ENCODE measurements at places on chromosomes 1 and 21.
A peak's percentile ranks its signal among the peaks of the same experiment; 100 is the strongest.

GRCh38 chr1:165631342-165632151, 513 bp downstream of the MGST3 start:
- peak; percentile 73 for DNase-seq

GRCh38 chr21:44728716-44729115, 17.3 kb upstream of the TSPEAR start:
- no peak for DNase-seq

GRCh38 chr1:46596846-46597245, 7.2 kb downstream of the MKNK1 start:
- DNase-seq = no peak

DNA sequence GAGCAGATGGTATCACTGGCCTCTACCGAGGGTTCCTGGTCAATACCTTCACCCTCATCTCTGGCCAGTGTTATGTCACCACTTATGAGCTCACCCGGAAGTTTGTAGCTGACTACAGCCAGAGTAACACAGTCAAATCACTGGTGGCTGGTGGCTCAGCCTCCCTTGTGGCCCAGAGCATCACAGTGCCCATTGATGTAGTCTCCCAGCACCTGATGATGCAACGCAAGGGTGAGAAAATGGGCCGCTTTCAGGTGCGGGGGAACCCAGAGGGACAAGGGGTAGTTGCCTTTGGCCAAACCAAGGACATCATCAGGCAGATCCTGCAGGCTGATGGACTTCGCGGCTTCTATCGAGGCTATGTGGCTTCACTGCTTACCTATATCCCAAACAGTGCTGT, 6.1 kb downstream of the SLC25A44 start:
- DNase-seq = no peak

- DNase-seq = no peak
Observed at GRCh38 chr1:63405021-63405420, 37.6 kb downstream of the ALG6 start.

DNA sequence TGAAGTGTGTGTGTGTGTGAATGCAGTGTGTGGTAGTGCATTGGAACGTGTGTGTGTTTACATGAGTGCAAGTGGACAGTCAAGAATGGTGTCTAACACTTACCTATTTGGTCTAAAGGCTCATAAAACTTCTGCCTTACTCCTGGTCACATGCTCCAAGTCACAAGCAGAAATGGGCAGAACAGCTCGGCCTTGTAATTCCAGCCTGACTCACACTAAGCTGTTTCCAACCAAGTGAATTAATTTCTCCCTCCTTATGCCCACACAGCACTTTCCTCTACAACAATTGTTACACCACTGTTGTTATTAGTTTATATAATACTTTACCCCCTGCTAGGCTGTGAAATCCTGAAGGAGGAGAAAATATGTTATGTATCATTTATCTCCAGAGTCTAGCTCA, 43.8 kb downstream of the DDR2 start:
- DNase-seq = no peak

DNA sequence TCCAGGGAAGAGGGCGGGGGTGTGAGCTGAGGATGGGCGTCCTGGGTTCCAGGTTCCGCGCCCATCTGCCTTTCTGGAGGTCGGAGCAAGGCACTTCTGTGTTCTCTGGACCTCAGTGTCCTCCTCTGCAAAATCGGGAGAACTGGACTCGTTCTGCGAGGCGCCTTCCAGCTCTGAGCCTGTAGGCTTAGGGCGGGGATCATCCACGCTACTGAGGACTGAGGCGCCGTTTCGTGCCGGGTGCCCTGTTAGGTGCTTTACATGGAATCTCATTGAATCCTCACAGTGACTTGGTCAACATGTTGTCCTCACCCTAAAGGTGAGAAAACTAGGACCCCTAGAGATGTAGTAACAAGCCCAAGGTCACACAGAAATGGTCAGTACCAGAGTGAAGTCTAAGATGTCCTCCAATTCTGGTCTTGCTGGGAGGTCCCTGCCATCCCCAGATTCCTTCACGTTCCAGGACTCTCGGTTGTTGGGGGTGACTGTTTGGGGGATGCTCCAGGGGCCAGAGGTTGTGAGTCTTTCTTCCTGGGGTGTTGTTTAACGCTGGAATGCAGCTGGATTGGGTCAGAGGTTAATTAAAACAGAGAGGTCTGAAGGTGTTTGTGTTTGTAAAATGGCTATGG, 677 bp downstream of the PRKAA2 start:
- no peak for DNase-seq

- DNase-seq = no peak
Observed at GRCh38 chr1:109535481-109535880, 4.2 kb upstream of the GPR61 start.

DNA sequence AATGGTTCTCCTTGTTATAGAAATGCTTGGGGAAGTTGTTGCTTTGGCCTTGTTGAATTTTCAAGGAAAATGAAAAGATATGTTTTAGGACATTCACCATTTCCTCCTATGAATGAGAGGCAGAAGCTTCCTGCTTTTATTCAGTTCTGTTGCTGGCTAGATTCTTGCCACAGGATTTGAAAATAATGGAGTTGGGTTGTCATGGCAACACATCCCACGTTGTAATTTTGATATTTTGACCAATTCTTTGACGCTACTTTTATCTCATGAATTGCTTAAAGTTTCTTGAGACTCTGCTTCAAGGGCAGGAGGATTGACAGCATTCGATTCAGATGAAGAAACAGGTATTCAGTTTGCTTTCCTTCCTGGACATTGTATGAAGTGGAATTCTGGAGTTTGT, 331.5 kb downstream of the PRDM2 start:
- DNase-seq = no peak

DNA sequence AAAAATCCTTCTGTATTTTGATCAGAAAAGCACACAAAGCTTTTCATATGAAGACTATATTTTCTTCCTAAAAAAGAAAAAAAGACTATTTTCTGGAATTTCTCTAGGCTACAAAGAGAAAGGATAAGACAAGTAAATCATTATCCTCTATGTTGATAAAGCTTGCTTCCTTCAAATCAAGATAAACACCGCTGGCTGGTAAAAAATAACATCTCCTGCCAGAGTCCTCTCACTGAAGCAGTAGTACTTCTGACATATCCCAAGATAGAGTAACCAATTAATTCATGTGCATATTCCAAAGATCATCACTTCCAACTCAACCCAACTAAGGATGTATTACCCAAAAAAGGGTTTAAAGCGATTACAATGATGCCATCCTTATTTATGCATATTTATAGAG, 34.3 kb downstream of the DENND1B start:
- no peak for DNase-seq

DNA sequence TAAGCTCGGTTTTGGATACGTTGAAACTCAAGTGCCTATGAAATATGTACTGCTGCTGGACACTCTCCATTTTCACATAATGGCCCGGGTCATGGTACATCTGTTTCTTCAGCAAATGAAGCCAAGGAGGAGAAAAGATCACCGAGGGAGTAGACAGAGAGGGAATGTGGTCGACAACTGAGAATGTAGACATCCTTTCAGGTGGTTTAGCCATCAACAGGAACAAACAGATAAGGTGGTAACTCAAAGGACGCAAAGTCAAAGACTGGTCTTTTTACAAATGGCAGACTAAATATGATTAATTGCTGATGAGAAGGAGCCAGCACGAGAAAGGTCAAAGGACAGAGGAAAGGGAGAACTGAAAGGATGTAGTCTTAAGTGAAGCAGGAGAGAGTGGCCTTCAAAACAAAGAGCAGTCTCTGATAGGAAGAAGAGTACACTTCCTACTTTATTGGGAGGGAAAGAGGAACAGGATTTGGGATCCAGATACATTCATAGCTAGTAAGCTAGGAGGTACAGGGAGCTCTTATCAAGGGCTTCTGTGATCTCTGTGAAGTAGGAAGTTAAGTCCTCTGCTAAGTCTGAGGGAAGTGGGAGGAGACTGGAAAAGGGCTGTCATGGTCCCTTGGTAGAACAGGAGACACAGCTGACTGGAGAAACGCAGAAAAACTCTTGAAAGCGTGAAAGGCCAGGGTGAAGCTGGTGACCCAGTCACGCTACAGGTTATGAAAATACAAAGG, 28.3 kb downstream of the NUP133 start:
- DNase-seq = no peak

- no peak for DNase-seq
Observed at GRCh38 chr1:205451202-205451601, 4.6 kb downstream of the BLACAT1 start.

DNA sequence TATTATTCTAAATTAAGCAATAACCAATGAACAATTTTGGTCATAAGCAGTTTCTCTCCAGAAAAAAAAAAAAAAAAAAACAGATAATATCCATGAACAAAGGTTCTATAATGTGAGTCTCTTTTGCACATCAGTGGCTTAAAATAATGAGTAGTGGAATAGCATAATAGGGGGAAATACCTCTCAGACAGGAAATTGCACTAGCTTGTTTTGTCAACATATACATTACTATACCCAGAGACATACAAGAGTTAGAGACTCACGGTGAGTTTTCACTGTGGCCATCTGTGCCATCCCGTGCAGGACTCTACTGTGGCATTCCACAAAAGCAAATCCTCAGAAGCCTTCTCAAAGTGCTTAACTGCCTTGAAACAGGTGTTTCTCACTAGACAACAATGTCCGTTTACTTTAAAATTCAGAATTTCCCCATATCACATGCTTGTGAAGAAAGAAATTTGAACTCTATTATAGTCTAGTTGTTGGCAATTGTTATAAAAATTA, 697.9 kb downstream of the USP25 start:
- DNase-seq = no peak

DNA sequence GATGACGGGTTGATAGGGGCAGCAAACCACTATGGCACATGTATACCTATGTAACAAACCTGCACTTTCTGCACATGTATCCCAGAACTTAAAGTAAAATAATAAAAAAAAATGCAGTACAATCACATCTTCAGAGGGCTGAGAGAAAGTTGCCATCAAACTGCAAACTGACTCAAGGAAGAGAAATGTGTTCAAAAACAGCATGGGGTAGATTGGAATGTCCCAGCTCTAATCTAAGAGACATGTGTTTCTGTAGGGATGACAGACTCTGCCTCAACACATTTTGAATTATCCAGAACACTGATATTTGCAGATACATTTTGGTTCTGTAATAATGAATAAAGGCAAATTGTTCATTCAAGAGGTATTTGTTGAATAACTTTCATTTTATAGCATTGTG, 171.2 kb upstream of the RUNX1 start:
- no peak for DNase-seq

DNA sequence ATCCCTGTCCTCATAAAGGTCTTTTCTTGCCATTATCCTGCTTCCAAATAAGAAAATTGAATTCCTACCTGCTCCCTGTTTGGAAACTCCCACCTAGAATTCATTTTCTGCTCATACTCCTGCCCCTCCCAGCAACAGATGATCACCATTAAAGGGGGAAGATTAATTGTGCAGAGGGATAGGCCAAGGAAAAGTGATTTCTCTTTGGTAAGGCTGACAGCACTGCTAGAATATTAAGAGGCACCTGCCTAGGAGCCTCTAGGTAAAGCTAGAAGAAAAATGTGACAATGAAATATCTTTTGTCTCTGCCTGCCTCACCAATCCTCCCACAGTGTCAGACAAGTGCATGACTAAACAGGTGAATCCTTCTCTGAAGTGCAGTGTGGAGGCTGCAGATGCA, 77.0 kb upstream of the SPATA6 start:
- no peak for DNase-seq
